ENCODE measurements at places on chromosomes 13 and 19. TPM values are rescaled to one million over a fixed set of nuclear protein-coding genes. Genes with fewer than 3 reads are reported as not detected.

The GPR12 gene
- total RNA-seq: not detected

The FXYD7 gene
- not detected for total RNA-seq

DNA sequence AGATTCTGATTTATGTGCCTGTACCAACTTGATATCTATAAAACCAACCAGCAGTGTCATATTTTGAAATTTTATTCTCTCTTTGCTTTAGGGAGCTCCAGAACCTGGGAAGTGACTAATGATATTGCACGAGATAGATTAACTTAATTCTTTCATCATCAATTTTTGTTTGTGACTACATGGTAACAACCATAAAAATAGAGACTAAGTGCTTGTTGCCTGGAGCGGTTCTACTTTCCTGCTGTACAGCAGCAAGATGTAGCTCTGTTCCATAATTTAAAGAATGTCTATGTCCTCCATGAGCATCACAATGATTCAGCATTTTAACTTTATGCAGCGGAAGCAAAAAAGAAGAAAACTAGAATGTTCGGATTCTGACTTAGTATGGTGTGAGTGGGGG lies 275.6 kb downstream of the KLF5 start:
- H3K27me3 ChIP-seq: no peaks in the 10 kb centered on the region
- no peak for DNase-seq
- H3K36me3 ChIP-seq: no peaks in the 10 kb centered on the region
- no peak overlapping the region for H3K27ac ChIP-seq

DNA sequence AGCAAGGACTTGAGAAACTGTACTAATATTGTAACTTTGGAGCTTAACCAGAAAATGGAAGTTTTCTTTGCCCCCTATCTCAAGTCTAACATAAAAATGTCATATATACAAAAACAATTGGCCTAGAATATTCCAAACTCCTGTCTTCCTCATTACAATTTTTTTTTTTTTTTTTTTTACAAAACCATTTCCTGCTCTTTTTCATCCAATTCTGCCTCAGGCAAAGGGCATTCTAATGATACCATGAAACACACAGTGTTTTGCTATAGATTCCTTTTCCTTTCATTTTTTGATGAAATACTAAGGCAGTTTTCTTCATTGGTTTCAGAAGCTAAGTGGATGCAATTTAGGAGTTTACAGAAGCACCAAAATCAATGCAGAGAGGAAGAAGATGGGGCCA lies 119.7 kb downstream of the LHFPL6 start:
- H3K27ac ChIP-seq: no peak overlapping the region
- no peaks in the 10 kb centered on the region for H3K36me3 ChIP-seq
- peaks cover 5% of the 10 kb centered on the region for H3K27me3 ChIP-seq
- no peak overlapping the region for H3K4me3 ChIP-seq
- H3K4me1 ChIP-seq: no peaks in the 10 kb centered on the region

DNA sequence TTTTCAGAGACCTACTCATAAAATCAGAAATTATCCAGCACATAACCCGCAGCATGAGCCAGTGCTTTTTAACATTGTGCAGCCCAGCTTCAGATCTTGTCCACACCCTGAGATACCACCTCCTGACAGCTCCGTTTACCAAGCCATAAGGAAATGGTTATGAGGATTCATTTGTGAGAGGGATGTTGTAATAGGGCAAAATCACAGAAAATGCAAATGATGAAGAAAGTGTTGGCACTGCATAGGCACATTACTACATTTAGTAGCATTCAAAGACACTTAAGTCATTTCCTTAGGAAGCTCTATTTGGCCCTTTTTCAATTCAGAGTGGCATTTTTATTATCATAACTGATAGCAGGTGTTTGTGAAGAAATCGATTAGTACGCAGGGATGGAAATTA lies 277.5 kb downstream of the DNAJC15 start:
- H3K27ac ChIP-seq: no peak overlapping the region
- no peak overlapping the region for H3K4me3 ChIP-seq

GRCh38 chr13:99315186-99315585 lies 8.0 kb upstream of the GPR183 start:
- no peak for DNase-seq
- peak overlapping the region; percentile 94 for H3K27ac ChIP-seq
- H3K36me3 ChIP-seq: peaks cover 37% of the 10 kb centered on the region
- peak overlapping the region; percentile 76 for H3K4me3 ChIP-seq
- peaks cover 64% of the 10 kb centered on the region for H3K4me1 ChIP-seq
- no peaks in the 10 kb centered on the region for H3K27me3 ChIP-seq

DNA sequence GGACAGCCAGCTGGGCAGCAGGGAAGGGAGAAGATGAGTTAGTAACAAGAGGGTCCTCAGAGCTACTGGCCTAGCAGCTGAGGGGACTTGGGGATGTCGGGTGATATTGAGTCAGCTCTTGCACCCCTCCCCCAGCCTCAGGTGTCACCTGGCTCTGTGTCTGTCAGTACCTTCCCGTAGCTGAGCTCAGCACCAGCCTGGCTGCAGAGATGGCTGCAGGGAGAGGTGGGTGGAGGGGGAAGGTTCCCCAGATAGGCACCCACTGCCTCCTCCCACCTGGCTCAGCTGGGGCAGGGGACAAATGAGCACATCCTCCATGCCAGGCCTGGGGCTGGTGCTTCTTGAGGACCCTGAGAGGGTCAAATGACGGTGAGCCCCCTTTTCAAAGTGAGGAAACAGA lies 6.8 kb upstream of the KPTN start:
- no peak overlapping the region for H3K4me3 ChIP-seq
- H3K27me3 ChIP-seq: no peaks in the 10 kb centered on the region
- no peak overlapping the region for H3K27ac ChIP-seq
- H3K4me1 ChIP-seq: peaks cover 4% of the 10 kb centered on the region
- DNase-seq: no peak
- H3K36me3 ChIP-seq: peaks cover 34% of the 10 kb centered on the region

DNA sequence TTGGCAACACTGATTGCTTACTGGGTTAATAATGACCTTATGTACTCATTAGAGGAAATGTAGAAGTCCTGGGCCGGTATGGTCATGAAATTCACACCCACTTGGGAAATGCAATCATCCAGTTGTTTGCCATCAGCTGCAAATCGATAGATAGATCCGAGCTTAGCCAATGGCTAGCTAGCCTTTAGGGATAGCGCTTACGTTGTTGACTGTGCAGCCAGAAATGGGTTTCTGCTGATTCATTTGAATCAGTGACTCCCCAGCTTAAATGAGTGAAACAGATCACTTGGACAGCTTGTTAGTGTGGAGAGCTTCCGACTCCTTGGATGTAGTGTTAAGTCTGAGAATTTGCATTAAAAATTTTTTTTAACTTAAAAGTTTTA lies 11.8 kb downstream of the IL17D start:
- peaks cover 15% of the 10 kb centered on the region for H3K27me3 ChIP-seq
- H3K4me3 ChIP-seq: no peak overlapping the region
- H3K4me1 ChIP-seq: peaks cover 6% of the 10 kb centered on the region

DNA sequence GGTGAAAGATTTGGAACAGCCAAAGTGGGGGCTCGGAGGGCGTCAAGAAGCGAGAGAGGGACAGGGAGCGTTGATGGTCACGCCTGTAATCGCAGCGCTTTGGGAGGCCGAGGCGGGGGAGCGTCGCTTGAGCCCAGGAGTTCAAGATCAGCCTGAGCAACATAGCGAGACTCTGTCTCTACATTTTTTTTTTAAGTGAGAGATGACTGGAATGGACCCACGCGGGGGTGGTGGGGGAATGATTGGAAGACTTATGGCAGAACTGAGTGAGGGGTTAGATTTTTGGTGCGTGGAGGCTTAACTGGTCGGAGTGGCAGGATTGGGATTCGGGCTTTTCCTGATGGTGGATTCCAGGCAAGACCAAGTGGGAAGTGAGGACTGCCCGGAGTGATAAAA lies 725 bp downstream of the PSMD8 start:
- no peak for DNase-seq
- peak overlapping the region; percentile 100 for H3K4me3 ChIP-seq
- H3K36me3 ChIP-seq: peaks cover 29% of the 10 kb centered on the region
- H3K27me3 ChIP-seq: no peaks in the 10 kb centered on the region

DNA sequence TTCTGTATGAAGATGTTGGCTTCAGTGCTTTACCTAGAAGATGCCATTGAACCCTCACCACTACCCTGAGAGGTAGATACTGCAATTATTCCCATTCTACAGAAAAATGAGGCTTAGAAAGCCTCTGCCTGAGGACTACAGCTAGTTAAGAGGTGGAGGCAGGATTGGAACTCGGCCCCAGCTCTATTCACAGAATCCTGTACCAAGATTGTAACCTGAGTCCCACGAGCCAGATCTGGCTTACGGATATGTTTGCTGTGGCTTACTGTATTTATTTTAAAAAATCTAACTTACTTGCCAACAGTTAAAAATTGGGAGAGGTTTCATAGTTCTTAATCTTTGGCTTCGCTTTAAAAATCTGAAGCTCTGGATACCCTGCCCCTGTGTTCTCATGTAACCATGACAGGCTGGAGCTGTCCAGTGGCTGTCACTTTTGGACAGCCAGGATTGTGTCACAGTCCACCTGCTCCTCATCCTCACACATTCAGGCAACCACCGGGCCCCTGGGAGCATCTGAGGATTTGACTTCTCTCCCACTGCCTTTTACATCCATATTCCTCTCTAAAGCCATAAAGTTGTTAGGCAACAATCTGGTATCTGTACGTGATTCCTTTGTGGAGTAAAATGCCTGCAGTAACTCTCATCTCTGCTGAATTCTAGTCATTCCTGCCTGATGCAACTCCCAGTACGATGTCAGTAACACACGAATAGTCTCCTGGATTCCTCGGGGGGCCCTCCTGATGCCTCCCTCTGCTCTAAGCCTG lies 160.8 kb upstream of the SERP2 start:
- DNase-seq: no peak
- peaks cover 35% of the 10 kb centered on the region for H3K27me3 ChIP-seq
- H3K36me3 ChIP-seq: no peaks in the 10 kb centered on the region
- no peak overlapping the region for H3K4me3 ChIP-seq

DNA sequence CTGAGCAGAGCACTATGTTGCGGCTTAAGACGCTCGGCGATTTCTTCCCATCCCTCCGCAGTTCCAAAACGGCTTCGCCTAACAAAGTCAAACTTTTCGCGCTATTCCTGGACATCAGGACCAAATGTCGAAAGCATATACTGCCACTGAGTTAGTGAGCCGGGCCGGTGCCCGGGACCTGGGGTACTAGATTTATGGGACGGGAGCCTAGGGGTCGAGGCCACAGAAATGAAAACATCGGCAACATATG lies 699 bp downstream of the RCBTB2 start:
- H3K4me1 ChIP-seq: peaks cover 26% of the 10 kb centered on the region
- H3K27ac ChIP-seq: peak overlapping the region; percentile 96
- H3K4me3 ChIP-seq: peak overlapping the region; percentile 87
- peaks cover 2% of the 10 kb centered on the region for H3K36me3 ChIP-seq
- peaks cover 11% of the 10 kb centered on the region for H3K27me3 ChIP-seq

DNA sequence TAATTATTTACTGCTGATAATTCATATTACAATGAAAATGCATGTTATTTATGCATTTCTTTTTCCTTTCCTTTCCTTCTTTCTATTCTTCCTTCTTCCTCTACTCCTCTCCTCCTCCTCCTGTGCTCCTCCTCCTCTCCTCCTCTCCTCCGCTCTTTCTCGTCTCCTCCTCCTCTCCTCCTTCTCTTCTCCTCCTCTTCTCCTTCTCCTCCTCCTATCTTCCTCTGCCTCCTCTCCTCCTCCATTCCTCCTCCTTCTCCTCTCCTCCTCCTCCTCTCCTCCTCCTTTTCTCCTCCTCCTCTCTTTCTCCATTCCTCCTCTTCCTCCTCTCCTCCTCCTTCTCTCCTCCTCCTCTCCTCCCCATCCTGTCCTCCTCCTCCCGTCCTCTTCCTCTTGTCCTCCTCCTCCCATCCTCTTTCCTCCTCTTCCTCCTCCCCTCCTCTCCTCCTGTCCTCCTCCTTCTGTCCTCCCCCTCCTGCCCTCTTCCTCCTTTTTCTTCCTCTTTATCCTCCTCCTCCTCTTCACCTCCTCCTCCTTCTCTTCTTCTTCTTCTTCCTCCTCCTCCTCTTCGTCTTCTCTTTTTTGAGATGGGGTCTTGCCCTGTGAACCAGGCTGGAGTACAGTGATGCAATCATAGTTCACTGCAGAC lies 14.7 kb downstream of the ADGRE2 start:
- no peak overlapping the region for H3K27ac ChIP-seq
- H3K36me3 ChIP-seq: peaks cover 2% of the 10 kb centered on the region
- no peak overlapping the region for H3K4me3 ChIP-seq
- DNase-seq: no peak
- no peaks in the 10 kb centered on the region for H3K4me1 ChIP-seq
- H3K27me3 ChIP-seq: no peaks in the 10 kb centered on the region

DNA sequence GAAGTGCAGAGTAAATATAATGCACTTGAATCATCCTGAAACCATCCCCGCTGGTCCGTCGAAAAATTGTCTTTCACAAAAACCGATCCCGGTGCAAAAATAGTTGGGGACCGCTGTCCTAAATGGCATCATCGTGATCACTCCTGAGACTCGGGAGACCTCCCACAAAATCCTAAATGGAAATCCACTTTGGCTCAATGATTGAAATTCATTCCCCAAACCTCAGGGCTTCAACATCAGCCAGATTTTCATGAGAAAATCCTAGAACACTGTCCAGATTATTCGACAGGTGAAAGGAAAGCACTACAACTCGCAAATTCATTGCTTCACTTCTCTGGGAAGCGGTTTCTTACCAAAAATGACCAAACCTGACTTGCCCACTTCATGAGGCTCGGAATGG lies 335.3 kb upstream of the ZNF507 start:
- DNase-seq: no peak
- H3K27me3 ChIP-seq: no peaks in the 10 kb centered on the region
- H3K4me3 ChIP-seq: no peak overlapping the region
- H3K36me3 ChIP-seq: no peaks in the 10 kb centered on the region
- no peaks in the 10 kb centered on the region for H3K4me1 ChIP-seq

DNA sequence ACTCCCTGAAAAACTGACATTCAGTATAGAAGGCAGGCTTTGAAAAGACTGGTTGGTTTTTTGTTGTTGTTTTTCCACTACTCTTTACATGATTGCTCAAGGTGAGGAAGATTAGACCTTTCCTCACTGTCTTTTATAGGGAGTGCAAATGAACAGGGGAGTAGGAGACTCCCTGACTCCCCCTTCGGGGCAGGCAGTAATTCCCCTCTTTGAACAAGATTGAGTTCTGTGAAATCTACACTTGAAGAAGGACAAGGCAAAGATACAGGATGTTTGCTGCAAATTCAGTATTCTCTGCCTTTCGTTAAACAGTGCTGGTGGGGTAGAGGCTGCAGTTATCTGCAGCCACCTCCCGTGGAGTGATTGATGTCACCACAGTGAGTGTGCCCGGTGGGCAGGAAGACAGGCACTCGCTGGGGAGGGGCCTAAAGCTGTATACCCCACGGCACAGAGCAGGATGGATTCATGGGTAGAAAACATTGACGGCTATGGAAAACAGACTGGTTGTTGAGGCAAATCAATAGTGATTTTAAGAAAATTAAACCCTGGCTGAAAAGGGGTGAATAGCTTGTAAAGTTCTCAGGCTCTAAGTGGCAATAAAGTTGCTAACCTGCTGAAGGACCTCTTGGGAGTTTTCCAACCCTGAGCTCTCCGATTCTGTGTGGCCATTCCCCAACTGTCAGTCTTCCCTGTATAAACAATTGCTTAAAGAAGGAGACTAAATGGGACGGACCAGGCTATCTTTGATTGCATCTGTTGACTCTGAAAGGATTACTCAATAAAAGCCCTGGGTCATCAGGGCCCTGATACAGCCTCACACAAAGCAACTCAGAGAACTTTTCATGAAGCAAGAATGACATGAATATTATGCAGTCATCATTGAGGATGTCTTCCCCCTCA lies 308.3 kb downstream of the TBC1D4 start:
- no peak for DNase-seq
- no peaks in the 10 kb centered on the region for H3K36me3 ChIP-seq
- peaks cover 2% of the 10 kb centered on the region for H3K27me3 ChIP-seq
- no peak overlapping the region for H3K27ac ChIP-seq

GRCh38 chr19:570251-570686 lies 2.1 kb upstream of the BSG start:
- peaks cover 28% of the 10 kb centered on the region for H3K4me1 ChIP-seq
- peak; percentile 64 for DNase-seq
- H3K27ac ChIP-seq: peak overlapping the region; percentile 69
- H3K4me3 ChIP-seq: peak overlapping the region; percentile 35
- no peaks in the 10 kb centered on the region for H3K27me3 ChIP-seq
